Stimulated activated CD8-positive, alpha-beta memory T cell treated with anti-CD3 and anti-CD28 coated beads, Interleukin-12 subunit alpha, Interleukin-12 subunit beta, amount 100 ng/mL, for 4 hours (primary cell): ENCODE measurements at places on chromosomes 5 and 9.

DNA sequence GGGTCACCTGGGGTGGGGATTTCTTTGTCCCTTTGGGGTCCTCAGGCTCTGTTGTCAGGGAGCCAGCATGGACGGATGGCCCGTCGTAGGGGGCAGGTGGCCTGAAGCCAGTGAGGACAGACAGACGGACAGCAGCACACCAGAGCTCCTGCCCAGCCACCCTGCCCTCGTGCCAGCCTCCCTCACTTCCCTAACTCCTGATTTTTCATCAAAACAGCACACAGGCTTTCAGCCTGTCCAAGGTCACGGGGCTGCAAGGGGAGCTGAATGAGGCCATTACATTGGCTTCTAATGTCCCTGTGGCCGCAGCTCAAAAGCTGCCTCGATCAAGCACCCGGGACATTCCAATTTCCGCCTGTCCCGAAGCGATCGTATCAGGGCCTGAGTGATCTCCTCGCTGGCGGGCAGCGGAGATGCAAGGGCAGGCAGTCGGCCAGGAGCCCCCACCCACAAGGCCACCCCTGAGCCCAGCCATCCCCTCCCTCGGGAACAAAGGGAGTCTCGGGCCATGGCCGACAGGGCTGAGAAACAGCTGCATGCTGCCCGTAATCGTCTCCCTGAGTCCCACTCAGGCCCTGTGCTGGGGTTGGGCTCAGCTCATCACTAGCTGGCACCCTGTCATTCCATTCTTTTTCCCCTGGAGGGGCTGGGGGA, 50.5 kb upstream of the RNU6ATAC start:
- DNase-seq = no peak

DNA sequence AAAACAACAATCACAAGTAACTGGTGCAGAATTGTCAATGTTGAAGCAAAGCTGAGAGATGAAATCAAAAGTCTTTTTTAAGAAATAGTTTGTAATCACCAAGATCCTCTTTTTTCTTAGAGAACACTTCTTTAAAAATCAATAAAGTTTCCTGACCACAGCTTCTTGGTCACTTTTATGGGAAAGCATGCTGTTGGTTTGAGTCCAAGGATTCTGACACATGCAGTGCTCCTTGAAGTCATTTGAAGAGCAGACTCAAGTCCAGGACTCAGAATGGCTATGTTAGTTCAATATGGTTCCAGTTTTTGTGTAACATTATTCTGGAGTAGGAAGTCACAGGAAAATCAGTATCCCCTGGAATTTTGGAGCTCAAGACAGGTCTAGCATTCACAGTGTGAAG, 480.6 kb downstream of the NR2F1-AS1 start:
- no peak for DNase-seq

GRCh38 chr5:3041001-3041400, 289.5 kb upstream of the IRX2 start:
- no peak for DNase-seq

DNA sequence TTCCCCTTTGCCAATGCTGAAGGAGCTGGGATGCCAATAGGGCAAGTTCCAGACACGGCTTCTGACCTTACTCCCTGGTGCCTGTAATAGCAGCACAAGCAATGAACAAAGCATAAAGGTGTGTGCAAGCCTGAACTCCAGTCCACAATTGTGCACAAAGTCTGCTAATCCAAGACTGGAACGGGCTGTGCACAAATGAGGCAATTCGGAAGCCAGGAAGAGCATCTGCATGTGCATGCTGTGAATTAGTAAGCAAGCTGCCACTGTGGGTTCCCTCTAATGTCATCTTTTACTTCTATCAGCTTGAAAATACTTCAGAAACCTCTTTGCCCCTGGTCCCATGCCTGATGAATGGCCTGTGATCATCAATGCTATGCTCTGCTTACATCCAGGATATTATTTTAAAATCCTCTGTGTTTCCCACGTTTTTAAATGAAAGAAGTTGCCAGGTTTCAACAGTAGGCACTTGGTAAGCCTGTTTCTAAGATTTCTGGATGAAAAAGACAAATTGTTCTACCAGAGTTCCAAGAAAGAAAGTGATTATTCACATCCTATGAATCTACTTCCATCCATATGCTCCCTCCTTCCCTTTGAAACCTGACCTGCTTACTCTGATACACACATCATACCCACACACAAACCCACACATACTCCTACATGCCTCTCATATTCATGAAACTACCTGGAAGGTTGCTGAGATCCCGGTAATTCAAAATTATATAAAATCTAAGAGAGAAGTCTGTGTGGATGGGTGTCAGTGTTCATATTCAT, 165.7 kb downstream of the KCTD16 start:
- no peak for DNase-seq

DNA sequence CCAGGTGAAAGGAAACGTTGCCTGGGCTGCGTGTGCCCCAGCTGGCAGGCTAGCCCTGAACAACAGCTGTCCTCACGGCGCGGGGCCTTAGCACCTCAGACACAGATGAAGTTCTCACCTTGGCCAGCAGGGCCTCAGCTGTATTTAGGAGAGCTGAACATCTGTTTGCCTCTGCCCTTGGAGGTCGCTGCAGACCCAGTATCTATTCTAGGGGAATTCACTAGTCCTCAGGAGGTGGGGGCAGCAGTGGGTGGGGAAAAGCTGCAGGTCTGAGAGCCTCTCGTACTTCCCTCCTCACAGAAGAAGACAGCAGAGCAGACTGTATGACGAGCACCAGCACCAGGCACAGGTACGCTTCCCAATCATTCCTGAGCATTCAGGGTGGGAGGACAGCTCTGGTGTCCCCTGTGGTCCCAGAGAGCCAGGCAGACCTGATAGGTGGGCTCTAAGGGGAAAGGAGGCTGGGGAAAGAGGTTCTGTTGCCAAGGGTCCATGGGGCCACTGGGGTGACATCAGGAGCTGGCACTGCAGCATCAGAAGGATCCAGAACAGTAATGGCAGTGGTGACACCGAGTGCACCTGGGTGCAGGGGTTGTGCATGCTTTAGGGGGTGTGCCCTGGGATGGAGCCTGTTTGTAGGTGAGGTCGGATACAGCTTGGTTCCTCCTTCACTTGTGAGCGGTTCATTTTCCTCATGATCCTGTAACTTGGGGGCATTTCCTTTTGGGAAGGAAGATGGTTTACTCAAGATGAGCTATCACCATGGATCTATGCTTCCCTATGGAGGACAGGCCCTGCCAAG, 13.8 kb downstream of the CD74 start:
- DNase-seq = no peak

DNA sequence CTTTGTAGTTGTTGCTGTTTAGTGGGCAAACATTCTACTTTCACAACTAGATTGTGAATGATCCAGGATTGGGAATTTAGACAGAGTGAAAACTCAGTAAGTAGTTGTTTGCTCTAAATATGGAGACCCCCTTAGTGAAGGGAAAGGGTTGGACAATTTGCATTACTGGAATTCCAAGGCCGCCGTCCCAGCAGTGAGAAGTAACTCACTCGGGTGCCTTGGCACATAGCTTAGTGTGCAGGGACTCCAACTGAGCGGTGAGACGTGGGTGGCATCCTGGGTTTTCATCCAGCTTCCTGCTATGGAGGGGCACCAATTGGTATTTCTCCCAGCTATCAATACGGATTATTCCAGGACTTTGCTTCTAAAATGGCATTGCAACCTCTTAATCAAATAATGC, 69.7 kb upstream of the FCN1 start:
- DNase-seq = no peak

GRCh38 chr5:15425766-15426165, 74.2 kb upstream of the FBXL7 start:
- DNase-seq = no peak

DNA sequence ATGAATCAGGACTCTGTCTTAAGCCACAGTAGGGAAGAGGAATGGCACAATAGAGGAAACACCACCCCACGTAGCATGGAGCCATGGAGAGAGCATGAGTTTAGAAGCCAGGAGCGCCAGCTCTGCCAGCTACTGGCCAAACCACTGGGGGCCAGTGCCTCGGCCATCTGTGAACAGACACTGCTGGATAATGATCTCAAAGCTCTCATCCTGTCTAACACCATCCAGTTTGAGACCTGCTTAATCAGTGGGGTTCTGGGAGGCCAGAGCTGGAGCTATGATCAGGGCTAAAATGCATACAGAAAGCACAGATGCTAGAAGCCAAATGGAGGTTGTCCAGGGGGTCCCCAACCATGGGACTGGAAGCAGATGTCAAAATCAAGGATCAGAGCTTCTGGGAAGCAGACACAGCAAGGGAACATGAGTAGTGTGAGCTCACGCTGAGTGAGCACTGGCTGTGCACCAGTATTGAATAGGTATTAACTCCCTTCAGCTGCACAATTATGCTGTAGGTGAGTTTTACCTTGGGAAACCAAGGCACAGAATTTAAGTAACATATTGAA, 92.7 kb downstream of the KCNIP1 start:
- DNase-seq = no peak

DNA sequence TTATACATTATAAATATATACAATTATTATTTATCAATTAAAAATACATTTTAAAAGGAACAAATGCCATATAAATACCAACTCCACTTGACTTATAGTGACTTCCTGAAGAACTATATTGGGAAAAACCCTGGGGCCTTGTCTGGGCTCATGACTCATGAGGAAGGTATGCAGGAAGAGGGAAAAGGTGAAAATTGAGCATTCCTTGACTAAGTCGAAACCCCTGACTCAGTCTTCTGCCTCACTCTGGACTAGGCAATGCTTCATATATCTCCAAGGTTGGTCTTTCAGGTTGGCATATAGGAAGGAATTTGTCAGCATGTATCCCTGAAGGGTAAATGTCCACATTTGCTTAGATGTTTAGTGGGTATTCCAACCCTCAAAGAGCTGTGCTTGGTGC, 78.5 kb downstream of the SH3TC2 start:
- no peak for DNase-seq

GRCh38 chr5:142969624-142970439, 199.7 kb downstream of the ARHGAP26 start:
- DNase-seq = no peak

DNA sequence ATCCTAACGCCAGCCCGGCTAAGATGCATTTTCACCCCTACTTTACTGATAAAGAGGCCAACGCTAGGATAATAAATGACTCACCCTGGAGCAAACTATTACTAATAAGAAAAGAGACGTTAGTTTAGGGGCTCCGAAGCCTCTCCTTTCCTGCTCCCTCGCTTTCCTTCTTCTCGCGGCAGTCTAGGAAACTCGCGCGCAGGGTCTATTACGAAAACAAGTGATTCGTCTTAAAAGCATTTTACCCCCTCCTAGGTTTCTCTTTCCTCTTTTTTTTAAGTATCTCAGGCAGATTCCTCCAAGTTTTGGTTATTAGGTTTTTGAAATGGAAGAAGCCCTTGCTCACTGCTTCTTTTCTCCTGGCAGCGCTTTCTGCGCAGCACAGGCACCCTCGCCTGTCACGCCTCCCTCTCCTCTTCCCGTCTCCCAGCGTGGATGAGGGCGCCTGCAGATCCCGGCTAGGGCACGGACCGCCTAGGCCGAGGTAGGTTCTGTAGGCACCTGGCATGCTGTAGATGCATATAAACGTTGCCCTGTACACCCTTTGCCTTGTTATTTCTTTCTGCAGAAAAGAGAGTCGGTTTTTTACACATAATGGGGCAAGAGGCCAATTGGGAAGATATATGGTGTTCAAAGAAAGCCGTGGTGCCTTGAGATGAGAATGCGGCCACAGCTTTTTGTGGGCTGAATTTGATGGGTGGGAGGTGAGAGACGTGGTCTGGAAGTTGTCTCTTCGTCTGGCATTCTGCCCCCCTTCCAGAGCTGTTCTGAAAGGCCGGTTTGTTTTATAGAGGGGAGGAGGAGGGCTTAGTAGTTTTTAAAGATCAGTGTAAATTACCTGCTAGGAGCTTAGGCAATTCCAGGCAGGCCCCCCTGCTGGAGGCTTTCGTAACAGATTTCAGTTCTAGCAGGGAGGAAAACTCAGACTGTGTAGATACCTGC, 983 bp downstream of the GCNT1 start:
- DNase-seq = no peak

DNA sequence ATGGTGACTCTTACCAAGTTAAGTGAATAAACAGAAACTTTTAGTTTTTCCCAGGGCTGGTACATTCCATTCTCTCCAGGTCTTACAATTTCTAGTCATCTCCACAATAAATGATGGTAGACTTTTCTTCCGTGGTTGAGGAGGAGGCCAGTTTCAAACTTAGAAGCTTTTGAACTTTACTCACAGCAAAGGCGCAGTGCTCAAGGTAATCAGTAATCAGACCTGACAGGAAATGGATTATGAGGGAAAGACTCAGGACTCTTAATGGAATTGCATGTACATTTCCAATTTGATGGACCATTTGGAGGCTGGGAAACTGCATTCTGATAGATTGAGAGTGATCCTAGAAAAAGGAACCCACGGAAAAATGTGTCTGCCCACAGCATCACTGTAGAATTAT, 93.7 kb downstream of the SNCAIP start:
- DNase-seq = no peak

GRCh38 chr5:140224658-140225057, 49.7 kb downstream of the CYSTM1 start:
- DNase-seq = no peak

GRCh38 chr5:158676642-158677469, 422.9 kb downstream of the EBF1 start:
- no peak for DNase-seq
